ENCODE measurements at places on chromosomes 12 and 14.

DNA sequence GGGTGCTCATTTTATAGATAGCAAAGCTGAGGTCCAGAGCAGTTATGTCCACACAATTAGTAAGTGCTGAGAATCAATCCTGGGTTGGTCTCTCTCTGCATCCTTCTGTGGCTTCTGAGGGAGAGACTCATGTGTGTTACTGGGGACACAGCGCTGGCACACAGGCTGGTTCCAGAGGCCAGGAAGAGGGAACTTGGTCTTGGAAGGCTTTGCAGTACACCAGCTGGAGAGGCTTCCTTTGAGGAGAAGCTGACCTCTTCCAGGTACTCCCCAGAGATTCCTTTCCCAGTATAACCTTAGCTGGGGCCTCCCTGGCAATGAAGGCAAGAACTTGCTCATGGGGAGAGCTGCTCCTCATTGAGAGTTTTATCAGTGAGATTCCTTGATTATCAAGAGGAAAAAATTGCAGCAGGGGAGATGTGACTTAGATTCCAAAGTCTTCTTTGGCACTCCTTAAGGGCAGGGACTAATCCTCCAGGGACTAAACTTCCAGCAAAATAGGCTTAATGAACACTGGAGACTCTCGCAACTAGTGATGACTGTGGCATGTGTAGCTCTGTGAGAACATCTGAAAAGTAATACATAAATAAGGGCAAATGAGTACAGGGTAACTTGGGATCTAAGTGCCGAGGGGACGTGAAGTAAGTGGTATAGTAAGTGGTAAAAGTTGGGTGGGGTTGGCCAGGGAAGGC is 13.9 kb upstream of the KRT80 start:
- no peak for DNase-seq

- DNase-seq: no peak
Observed at GRCh38 chr12:42421844-42422779, 96.1 kb downstream of the PPHLN1 start.

DNA sequence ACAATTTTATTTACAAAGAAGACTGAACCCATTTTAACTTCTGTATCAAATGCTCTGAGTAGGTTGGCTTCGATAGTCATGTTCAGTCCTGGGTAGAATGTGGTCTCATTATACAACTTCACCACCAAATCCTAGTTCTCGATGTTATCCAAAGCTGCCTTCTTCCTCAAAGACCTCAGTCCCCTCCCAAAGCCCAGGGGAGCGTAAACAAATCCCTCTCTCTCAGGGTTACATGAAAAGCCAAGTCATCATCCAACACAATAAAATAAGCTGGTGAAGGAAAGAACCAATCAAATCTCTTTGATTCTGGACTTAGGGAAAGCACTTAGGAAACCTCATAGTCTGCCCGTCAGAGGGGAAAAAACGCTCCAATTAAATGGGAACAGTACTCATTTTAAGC is 9.1 kb downstream of the PTCSC3 start:
- DNase-seq: no peak

GRCh38 chr14:54197369-54197768 is 199.4 kb upstream of the CDKN3 start:
- DNase-seq: no peak

- DNase-seq: no peak
Observed at GRCh38 chr12:78316136-78316535, 485.4 kb downstream of the NAV3 start.

DNA sequence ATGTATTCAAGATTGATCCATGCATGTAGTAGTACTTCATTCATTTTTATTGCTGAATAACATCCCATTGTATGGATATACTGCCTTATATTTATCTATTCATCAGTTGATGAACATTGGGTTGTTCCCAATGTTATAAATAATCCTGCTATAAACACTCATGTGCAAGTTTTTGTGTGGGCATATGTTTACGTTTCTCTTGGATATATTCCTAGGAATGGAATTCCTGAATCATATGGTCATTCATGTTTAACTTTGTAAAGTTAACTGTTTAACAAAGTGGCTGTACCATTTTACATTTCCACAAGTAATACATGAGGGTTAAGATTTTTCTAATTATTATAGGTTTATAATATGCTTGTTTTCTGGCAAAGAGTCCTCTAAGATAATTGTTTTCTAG is 1568.2 kb upstream of the SEL1L start:
- no peak for DNase-seq

DNA sequence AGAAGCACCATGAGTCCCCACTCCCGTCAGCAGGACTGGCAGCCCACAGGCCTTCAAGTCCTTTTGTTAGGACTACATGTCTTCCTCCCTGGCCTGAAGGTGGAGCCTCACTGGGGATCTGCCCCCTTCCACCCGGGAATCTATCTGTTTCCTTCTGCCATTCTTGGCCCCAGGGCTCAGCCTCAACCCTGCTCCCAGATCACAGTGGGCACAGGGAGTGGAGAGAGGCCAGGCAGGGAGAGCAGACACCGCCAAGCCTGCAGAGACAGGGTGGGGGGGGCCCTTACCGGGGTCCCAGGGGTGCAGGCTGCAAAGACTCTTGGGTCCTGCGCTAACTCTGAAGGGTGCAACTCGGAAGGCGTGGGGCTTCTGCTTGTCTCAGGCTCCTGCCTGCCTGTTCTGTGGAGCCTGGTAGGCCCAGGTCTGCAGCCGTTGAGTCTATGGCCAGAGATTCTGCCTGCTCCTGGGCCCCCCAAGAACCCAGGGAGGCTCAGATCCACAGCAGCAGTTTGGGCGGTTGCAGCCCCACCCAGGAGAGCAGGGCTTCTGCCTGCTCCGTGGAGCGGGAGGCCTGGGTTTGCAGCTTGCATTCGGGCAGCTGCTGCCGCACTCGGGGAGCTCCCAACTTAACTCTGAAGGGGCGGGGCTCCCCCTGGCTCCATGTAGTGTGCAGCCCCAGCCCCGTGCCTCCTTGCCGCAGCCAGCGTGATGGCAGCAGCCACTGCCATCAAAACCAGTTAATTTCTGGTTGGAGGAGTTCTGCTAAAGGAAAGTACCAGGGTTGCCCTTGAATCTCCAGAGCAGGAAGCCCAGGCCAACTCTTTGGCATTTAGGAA is 21.7 kb upstream of the PLBD1 start:
- no peak for DNase-seq

DNA sequence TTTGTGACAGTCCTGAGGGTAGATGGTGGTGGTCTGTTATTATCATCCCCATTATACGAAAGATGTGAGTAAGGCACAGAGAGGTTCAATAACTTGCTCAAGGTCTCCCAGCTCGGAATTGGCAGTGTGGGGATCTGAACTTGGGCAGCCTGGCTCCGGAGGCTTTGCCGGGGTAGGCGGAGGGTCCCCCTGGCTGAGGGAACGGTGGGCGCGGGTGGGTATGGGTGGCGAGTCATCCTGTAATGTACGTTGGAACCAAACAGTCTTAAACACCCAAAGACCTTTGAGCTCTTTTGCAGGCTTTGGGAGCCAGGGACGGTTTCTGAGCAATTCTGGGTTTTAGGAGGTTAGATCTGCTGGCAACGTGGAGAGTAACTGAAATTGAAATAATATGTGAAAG is 16.5 kb downstream of the SLC24A4 start:
- no peak for DNase-seq

DNA sequence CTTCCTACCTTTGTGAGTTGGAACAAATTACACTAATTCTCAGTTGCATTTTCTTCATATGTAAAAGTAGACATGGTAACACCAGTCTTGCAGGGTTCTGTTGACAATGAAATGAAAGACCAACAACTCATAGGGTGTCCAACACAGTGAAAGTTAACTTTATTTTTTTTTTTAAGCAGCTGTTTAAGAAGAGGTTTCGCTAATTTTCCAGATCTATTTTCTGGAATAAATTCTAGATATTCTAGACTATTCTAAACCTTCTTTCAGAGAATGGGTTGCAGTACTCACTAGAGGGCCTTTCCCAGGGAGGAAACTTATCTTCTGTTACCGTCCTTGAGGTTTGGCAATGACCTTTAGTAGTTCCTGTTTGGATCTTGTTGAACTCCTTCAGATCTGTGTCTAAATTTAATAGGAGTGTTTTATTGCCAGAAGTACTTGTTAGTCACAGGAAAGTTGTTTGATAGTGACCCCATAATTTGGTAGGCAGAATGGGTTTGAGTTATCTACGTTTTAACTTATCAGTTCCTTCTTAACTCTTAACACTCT is 2.8 kb upstream of the ART4 start:
- DNase-seq: no peak

DNA sequence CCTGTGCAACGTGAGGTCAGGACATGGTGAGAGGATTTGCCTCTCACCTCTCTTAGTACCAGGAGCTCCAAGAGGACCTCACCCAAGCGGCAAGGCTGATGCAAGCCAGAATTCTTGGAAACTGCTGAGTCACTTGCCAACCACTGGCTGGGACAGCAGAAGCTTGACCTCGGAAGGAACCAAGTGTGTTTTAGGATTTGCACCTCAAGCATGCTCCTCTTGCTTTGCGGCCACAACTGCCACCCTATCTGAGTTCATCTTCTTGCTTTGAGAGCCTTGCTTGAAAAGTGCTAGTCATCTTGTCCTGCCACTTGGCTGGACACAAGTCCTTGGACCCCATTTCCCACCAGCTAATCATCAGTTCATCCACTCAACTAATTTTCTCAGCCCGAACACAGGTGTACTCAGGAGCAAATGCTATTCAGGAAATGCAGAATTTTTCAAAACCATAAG is 195.8 kb downstream of the SLC25A21 start:
- DNase-seq: no peak

GRCh38 chr12:67202011-67202677 is 67.0 kb upstream of the CAND1 start:
- no peak for DNase-seq

DNA sequence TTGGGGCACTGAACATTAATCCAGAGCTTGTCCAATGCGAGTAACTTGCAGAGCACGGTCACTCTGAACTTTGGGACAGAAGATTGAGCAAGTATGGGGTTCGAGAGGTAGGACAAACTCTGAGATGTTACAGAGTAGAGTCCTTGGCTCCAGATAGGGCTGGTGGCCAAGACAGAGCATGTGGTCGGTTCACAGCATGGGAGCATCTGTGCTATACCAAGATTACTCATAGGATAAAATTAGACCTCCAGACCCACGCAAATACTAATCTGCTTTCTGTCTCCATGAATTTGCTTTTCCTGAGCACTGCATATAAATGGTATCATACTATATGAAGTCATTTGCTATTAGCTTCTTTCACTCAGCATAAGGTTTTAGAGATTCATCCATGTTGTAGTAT is 93.4 kb upstream of the TBX5 start:
- no peak for DNase-seq

GRCh38 chr12:75259143-75259542 is 49.5 kb upstream of the KCNC2 start:
- no peak for DNase-seq
